ENCODE measurements at places on chromosomes 3 and 15.
A peak's percentile ranks its signal among the peaks of the same experiment; 100 is the strongest.

DNA sequence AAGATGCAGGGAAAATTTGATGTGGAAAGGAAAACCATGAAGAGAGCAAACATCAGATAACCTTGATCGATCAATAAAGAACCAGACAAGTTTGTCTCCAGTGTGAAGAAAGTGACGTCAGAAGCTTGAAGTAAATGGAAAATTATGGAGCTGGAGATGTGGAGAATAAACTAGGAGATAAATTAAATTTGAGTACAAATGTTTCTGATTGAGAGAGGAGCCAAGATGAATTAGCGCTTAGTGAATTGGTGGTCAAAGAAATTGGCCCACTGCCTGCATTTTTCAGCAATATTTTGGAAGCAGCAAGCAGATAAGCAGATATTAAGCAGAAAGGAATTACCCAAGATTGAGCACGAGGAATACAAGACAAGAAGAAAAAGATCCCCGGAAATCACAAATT is 567.3 kb upstream of the ZNF385D start:
- no peak for DNase-seq

DNA sequence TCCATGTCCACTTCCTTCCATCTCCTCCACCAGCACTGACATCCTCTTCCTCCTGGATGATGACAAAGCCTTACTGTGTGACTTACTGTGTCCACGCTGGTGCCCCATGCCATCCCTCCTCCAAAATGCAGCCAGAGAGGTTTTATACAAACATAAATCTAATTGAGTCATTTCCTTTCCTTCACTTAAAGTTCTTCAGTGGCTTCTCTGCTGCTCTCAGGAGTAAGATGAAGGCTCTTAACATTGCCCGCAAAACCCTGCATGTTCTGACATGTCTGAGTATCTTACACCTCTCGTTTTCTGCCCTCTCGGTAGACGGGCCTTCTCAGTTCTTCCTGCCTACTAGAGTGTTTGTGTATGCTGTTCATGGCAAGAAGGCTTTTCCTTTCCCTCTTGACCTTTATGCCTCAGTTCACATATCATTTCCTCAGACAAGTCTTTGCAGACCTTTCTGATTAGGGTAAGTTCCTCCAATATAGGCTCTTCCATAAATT is 175.5 kb downstream of the CFAP20DC start:
- DNase-seq, result no peak

DNA sequence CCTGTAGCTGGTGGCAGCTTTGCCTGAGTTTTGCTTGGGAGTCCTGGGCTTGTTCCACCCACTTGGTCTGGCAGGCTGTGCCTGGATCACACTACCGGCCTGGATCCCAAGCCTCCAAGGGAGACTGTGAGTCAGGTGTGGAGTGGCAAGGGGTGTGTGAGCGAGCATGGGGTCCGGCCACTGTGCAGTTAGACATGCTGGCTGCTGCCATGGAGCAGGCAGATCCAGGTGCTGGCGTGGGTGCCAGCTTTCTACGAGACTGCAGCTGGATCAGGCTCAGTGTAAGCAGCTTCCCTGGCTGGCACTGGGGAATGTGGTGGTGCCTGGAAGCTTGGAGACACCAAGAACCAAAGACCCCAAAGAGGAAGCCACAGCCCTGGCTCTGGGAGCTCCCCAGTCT is 102.0 kb upstream of the BNIP2 start:
- no peak for DNase-seq

- no peak for DNase-seq
Measured at GRCh38 chr3:88101142-88101541, 42.1 kb downstream of the ZNF654 start.

GRCh38 chr15:75202251-75203016 is 752 bp downstream of the C15orf39 start:
- DNase-seq, result peak; percentile 85

DNA sequence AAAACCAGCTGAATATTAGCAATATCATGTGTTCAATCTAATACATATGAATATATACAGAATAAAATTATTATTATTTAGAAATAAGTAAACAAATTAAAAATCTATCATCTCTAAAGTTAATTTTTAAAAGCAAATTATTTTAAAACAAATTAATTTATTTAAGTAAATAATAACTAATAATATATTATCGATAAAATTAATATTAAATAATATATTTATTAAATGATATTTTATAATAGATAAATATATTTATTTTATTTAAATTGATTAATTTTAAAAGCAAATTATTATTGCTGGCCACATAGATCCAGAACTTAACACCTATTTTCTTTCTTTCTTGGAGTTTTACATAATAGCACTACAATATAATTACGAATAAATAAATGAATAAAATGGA is 22.2 kb downstream of the RTP3 start:
- no peak for DNase-seq

DNA sequence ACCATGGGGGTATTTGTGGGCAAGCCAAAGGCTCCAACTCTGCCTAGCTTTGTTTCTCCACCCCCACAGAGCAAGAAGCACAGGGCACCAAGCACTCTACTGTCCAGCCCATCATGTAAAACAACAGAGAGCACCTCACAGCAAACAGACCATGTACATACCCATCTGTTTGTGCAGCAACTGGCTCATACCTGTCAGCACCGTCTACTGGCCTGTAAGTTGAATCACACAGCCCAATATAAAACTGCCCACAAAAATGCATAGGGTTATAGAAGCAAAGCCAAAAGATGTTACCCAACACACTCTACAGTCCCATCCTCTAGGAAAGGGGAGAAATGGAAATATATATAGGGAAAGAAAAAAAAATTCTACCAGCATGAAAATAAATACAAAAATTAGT is 139.7 kb upstream of the CPNE4 start:
- no peak for DNase-seq

GRCh38 chr3:95154766-95155165 is 1091.9 kb downstream of the NSUN3 start:
- no peak for DNase-seq

DNA sequence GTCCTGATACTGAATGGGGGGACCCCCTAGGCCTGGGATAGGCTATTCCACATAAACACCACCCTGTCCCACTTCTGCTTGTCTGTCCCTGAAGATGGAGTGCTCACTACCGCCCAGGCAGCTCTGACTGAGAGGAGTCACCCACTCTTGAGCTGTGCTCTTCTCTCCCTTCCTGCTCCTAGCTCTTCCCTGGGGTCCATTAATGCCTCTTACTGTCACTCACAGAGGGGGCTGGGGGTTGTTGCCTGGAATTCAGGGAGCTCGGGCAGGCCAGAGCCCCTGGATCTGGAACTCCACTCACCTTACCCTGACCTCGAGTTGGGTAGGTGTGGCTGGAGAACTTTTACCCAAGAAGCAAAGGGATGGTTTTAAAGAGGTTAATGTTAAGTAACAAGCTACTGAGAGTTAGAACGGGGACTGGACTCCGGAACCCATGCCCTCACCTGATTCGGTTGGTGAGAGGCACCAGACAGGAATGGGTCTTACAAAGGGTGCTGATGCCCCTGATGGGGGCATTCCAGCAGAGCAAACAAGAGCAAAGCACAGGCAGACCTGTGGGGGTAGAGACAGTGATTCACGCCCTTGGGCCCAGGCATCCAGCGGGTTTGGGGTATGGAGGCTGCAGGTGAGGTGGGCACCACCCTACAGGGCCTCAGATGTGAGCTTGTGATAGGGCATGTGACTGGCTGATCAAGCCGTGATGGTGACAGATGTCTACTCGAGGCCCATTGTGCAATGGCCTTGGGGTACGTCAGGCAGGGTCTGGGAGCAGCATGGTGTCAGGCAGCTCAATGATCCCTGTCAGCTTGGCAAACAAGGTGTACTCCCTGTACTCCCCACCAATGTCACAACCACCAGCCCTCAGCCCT is 5.4 kb downstream of the NBEAL2 start:
- DNase-seq, result no peak

DNA sequence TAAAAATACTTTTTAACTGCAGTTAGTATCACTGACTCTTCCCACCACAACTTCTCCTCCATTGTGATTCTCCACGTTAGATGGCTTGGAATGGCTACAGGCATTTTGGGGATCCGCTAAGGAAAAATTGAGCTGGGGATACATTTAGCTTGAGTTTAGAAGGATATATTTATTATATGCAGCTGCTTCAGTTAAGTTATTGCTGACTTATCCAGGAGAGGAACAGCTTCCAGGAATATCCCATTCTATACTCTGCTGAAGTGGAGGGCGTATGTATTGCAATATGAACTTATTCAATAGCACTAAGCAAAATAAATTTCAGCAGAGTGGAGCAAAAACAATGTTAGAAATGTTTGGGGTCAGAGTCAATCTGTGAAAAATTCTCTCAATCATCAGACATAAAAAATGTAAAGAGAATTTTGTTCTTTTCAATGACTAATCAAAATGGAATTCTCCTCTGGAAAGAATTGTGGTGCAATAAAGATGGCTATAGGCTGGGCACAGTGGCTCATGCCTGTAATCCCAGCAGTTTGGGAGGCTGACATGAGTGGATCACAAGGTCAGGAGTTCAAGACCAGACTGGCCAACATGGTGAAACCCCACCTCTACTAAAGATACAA is 84.7 kb downstream of the NCEH1 start:
- DNase-seq, result no peak

DNA sequence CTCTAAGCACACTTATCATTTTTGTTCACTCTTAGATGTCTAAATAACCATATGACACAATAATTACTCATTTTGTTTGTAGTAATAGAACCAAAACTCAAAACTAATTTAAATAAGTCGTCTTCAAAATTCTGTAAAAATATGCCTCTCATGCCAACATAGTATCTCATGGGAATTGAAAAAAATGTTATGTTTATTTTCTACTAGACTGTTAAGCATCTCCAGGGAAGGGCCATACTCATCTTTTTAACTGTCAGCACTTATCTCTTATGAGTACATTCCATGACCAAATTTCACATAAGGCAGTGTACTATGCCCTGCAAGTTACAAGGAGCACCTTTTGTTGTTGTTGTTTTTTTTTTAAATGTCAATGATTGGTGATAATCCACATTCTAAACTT is 18.3 kb upstream of the USF3 start:
- DNase-seq, result no peak

- DNase-seq, result no peak
Measured at GRCh38 chr3:61684386-61684785, 123.0 kb downstream of the PTPRG start.

DNA sequence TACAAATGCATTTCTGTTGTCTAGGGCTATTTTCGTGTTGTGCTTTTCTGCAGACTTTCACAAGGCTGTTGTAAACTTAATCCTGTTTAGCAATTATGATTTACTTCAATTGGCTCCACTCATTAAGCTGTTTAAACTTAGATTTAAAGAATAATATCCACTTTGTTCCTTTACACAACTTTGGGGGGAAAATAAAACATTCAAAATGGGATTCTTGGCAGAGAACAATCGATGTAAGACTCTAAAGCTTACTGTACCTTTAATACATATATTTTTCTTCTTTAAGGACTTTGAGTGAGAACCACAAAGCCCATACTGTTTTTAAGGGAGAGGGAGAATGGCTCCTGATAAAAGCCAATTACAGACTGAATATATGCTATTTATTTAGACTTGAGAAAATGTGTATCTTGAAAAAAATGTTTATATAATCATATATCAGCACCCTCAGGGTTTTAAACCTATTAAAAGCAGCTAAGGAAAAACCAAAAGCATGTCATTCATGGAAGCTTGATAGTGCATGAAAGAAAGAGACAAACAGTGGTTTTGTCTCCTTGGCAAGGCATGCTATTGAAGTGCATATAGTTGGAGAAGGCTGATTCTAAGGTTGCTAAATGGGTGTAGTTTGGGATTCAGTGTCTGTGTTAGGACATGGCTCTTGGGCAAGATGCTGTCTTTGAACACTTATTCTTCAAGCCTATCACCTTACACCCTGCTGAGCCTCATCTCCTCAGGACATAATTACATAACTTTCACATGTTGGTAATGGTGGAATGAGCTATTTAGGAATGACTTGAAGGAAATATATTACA is 293.4 kb upstream of the TBC1D5 start:
- DNase-seq, result no peak

DNA sequence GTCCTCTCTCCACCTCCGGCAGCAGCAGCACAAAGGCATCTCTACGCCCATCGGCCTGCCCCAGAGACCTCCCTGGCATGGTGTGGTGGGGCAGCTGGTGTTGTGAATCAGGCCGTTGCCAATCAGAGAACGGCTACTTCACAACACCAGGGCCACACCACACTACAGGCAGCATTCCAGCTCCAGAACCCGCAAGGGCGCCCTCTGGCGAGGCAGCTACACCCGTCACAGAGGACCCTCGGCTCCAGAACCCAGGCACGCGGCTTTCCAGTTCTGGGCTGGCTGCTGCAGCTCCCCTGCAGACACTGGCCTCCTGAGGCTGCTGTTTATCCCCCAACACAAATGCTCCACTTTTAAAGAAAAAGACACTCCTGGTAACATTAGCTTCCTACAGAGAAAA is 127.5 kb upstream of the TOPAZ1 start:
- DNase-seq, result no peak

DNA sequence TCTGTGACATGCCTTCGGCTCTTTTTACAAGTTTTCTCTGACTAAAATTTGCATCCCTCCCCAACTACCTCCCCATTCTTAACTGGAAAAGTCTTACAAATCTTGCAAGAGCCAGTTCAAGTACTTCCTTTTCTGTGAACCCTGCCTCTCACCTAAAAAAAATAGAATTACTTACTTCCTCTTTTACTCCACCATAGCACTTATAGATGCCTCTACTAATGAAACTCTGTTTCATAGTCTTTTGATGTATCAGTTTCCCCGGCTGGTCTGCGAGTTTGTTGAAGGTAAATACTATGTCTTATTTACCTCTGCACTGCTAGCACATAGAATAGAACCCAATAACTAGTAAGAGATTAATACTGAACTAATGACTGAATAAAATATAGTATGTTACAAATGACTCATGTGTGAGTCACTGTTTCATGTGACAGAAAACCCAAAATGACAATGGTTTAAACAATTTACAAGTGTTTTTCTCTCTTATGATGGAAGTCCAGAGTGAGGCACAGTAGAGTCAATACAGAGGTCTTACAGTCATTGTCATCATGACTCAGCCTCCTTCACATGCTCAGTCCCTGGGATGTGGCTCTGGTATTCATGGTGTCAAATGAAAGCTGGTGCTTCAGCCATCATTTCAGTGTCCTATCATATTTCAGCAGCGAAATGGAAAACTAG is 393.5 kb downstream of the RSL24D1 start:
- no peak for DNase-seq

DNA sequence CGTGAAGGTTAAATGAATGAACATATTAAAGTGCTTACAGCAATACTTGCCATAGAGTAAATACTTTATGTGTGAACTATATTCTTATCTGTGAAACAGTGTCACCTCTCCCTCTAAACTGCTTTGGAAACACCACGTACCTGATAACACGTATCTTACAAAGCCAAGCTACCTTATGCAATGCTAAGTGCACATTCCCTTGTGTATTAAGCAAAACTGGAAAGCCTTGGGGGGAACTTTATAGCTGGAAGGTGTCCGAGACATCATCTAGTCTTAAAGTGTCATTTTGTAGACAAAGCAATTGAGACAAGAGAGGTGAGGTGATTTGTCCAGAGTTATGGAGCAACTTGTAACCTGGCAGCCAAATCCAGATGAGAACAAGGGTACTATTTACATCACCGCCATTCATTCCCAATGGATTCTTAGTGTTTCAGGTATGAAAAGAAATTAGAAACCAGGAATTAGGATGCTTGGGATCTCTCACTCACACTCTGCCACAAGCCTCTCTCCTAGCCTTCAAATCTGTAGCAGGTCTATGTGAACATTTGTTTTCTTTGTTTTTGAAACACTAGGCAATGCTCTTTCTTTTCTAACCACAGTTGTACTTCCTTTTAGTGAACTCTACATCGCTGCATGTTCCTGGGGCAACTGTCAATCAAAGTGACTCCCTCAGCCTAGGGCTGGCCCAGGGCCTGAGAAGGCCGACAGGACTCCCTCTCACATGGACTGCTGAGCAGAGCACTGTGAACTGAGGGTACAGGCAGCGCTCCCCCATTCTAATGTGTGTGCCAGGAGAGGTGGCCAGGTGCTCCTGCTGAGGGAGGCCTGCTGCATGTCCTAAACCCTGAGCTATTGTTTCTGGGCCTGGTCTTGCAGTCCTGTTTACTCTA is 13.9 kb upstream of the MGLL start:
- DNase-seq, result no peak

Data from tibial artery (tissue), 4 donors.